GM04503 (cell line): ENCODE measurements at places on chromosomes 1 and 21.

GRCh38 chr1:233211106-233211505 lies 84.4 kb downstream of the PCNX2 start:
- DNase-seq = no peak

DNA sequence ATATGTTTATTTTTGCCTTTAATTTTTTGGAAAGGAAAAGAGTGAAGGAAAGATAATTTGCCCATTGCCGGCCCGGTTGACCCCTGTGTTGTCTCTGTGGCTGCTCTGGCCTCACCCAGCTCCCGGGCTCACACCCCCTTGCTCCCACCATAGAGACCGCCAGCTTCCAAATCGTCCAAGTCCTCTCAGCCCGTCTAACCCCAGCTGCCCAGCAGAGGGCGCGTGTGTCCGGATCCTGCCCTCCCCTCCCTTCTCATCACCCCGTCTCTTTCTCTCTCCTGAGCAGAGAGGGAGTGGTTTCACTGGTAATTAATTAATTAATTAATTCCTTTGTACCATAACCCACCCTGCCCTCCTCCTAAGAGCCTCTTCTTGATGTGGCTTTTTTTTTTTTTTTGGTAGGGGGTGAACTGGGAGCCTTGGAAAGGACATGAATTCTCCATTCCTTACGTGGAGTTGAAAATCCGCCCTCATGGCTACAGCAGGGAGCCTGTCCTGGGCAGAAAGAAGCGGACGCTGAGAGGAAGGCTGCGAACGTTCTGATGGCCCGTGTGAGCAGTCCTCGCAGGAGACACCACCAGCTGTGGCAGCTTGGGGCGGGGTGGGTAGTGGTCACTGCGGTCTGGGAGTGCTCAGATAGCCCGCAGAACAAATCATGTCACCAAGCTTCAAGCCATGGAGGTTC lies 45.9 kb downstream of the KIAA0040 start:
- DNase-seq = no peak

DNA sequence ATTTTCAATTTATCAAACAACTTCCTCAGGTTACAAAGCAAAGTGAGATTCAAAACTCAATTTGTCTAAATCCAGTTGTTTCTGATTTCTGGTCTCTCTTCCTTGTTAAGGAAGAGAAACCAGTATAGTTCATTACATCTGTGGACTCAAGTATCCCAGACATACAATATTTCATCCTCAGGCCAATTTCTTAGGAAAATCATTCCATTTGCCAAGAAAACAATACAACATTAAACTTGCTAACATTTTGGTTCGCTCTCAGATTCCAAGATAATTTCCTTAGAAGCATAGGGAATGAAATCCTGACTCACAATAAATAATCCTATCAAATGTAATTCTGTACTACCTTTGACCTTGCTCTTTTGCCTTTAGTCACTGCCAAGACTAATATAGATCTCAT lies 11.2 kb upstream of the TTLL7 start:
- no peak for DNase-seq

DNA sequence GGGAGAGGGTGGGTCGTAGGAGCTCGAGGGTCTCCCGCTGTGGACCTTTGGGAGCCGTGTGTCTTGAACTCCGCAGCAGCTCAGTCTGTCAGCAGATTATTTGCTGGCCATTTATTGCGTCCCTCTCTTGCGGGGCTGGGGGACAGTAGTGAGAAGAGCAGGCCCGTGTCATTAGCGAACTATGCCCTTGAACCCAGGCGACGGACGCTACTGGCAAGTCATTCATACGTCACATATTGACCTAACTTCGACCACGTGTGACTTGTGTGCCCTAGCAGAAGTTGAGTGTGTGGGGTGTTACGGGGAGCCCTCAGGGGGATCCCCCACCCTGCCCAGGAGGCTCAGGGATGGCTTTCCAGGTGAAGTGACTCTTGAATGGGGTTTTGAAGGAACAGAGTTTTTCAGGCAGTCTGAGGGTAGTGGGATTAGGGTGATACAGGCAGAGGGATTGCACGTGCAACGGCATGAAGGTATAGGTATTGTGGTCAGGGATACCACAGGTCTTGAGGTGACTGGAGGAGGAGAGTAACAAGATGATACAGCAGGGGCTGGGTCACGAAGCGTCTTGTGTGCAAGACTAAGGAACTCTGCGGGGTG lies 13.0 kb downstream of the RCC1 start:
- no peak for DNase-seq

DNA sequence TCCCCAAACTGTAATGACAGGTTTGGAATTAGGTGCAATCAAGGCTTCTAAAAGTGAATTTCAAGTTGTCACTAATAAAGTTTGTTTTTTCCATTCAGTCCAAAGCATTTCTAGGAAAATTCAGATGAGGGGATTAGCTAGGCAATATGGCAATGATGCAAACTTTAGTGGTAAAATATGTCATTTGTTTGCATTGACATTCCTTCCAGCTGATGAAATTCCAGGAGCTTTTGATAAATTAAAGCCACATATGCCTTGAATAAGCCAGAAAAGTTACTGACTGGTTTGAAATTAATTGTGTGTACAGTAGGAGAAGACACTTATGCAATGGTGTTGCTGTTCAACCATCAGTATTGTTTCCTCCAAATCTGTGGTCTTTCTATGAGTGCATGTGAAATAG lies 57.8 kb downstream of the MROH9 start:
- no peak for DNase-seq

DNA sequence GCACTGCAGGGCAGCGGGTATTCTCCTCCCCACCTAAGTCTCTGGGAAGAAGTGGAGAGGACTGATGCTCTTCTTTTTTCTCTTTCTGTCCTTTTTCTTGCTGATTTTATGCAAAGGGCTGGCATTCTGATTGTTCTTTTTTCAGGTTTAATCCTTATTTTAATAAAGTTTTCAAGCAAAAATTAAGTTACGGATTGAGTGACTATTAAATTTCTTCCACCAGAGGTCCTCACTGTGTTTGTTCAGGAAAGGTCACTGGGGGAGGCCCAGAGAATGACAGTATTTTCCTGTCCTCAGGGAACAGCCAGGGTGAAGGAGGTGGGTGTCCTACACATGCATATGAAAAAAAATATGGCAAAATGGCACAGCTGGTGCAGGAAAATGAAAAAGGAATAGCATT lies 4.4 kb upstream of the ELF3 start:
- DNase-seq = no peak

DNA sequence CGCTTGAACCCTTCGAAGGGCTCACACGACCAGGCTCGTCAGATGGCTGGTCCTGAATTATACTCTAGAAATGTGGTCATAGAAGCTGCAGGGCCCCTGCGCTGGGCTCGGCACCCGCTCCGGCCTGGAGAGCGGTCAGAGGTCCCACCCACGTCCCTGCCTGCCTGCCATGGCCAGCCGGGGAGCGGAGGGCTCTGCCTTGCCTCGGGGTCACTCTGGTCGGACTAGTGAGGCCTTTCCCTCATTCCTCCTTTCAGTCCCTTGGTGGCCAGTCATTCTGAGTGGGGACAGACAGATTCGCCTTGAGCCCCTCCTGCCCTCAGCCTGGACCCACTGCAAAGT lies 529 bp upstream of the MARCKSL1 start:
- DNase-seq = no peak

DNA sequence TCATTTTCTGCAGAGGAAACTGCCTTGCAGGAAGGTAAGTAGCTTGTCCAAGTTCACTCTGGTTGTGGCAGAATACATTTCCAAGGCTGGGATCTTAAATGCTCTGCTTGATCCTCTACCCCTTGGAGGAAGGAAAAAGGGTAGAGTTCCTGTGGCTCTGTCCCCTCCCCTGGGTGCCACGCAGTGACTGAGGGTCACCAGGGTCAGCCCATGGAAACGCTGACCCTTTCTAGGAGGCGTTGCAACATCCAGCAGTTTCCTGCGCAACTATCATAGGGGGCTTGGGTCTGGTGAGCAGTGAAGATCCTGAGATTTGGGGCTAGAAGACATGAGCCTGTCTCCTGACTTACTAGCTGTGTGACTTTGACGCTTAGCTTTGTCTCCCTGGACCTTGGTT lies 29.4 kb upstream of the EPS8L3 start:
- no peak for DNase-seq

DNA sequence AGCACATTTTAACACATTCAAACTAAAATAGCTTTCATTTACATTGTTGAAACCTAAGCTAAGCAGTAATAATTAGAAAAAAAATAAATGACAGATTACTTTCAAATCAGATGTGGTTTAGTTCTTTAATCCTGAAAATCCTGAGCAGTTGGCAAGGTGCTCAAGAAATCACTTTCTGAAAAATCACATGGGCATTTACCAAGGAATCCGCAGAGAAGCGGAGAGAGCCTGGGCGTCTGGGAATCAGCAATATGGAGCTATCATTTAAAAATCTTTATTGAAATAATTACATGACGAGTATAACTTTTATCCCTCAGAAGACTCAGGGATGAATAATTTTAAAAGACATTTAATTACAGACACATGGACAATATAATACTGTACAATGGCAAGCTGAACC lies 30.2 kb downstream of the GRIK1 start:
- no peak for DNase-seq

- no peak for DNase-seq
These were observed 1205.3 kb upstream of the ADGRL4 start for GRCh38 chr1:80211691-80212380.
